ENCODE measurements at places on chromosomes 4 and X.

- DNase-seq: no peak
Measured at GRCh38 chr4:33272722-33273121, 2552.6 kb downstream of the PCDH7 start.

DNA sequence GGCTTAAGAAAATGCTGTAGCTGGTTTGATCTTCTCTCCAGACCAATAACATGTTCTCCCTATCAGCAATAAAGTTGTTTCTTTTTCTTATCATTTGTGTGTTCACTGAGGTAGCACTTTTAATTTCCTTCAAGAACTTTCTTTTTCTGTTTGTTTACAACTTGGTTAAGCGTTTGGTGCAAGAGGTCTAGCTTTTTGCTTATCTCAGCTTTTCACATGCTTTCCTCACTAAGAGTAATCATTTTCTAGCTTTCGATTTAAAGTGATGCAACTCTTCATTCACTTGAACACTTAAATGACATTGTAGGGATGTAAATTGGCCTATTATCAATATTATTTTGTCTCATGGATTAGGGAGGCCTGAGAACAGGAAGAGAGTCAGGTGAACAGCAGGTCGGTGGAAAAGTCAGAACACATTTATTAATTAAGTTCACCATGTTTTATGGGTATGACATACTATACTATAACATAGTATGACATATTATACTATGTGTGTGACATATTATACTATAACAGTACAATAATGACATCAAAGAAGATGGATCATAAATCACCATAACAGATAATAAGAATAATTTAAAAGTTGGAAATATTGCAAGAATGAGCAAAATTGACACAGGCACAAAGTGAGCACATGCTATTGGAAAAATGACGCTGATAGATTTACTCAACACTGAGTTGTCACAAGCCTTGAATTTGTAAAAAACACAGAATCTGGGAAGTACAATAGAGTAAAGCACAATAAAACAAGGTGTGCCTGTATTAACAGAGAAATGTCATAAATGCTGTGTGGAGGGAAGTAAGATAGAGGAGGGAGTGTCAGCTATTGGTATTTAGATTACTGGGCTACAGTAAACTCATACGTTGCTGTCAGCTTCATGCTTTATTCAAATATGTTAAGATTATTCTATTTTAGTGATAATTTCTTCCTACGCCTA is 218.6 kb upstream of the SLC7A11 start:
- no peak for DNase-seq

DNA sequence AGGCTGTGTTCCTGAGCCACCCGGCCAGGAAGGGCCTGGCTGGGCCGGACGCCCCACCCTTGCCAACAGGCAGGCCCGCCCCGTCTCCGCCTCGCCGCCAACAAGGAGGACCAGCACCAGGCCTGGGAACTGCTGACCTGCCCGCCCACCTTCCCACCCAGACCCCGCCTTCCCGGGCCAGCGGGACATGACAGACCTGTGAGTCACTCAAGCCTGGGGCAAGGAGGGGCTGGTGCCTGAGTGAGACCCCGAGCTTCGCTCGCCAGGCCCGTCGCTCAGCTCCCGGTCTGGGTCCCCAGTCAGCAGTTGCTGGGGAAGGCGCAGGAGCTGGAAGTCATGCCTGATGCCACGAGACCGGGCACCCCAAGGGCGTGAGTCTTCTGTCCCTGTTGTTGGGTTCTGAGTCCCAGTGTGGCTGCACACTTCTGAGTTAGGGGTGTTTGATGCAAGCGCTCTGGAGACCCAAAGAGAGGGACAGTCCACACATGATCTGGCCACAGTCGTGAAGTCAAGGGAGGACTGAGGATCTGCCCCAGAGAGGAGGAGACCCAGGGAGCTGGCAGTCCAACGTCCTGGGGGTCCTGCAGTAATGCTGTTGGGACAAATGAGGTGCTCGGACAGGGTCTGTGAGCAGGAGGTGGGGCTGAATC is at the start of gene DNASE1L1:
TSS of gene DNASE1L1 (minus strand) at position 33 of the 650 bp plus-strand sequence. CDS start 3,686 bp downstream, outside the sequence.
- no peak for DNase-seq

DNA sequence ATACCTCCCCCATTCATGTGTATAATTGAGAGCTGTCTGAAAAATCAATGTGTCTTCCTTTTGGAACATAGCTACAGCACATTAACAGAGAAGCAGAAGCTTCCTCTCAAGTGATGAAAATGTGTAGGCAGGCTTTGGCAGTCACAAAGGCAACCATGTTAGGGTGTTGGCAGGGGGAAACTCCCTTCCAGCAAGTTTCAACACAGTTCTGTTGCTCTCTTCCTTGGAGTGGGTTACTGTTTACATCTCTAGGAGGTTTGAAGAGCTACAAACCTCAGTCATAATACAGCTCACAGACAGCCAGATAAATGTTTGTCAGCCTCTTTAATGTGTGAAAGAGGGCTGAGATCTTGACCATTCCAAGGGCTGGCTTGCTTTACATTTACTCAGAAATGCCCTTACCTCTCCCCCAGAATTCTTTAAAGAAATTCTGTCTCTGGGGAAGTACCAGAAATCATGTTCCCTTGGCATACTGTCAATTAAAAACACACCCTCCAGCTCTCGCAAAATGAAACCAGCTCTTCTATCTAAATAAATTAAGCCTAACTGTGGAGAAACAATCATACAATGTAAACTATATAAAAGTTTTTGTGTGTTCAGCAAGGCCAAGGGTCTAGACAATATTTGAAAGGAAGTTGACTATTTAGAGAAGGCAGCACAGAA is 18.9 kb downstream of the ZBTB33 start:
- DNase-seq: no peak

DNA sequence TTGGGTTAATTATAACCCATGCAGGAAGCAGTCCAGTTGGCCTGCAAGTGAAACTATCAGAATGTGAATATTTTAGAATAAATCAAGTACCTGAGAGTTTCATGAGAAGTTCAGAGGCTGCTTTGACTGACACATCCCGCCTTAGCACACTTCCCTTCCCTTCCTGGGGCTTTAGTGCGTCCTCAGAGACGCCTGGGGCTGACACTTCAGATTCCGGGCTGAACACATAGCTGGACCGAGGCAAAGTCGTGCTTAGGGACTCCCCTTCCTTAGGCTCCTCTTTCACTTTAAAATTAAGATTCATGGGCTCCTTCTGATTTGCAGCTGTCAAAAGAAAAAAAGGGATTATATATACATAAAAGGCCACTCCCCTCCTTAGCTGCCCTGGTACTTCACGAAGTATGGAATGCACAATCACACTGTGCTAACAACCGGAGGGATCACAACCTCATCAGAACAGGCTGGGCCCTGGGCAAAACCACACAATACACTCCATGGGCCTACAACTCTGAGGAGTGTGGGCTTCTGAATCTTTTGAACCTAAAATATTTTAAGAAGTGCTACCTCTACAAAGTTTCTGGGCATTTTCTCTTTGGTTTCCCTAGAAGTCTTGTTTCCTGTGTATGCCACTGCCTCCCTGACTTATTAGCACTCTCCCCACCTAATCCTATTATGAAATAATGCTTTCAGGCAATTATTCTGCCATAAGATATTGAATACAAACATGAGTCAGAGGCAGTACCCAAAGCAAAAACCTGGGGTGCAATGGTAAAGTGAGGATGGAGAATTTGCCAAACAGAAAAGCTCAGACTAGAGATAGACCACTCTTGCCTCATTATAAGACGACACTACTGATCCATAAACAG is 68.2 kb downstream of the ZNF827 start:
- DNase-seq: no peak

DNA sequence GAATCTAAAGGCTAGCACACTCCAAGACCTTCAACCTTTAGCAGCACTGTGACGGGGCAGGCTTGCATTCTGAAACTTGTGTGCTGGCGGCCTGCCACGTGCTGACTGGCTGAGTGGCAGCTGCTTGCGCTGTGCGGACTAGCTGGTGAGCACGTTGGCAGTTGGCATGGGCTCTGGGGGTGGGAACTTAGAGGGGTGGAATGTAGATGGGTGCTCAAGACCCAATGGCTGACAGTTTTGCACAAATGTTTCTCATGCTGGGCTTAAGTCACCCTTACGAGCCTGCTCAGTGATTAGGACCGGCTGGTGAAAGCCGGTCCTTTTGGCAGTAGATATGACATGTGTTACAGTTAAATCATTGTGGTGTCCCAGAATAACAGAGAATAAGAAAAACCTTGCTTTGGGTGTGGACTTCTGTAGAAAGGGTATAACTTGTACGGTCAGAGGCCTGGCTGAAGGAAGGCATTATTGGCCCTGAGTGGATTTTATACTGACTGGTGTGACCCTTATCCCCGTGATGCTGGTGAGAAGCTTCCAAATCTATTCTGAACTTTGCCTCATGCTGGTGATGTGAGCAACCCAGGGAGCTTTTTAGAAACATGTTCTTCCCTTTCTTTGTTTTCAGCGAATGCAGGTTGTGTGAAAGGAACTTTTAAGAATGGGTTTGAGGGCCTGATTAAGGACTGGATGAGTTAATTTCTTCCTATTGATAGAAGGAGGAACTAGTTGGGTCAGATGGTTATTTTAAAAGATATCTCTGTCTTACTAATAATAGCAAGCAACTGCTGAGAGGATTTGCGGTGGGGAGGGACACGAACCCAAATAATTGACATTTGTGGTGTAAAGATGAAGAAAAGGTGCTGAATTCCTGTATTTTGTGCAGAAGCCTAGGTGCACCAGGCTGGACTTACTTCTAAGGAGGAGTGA is 107.4 kb upstream of the SLC4A4 start:
- peak; percentile 71 for DNase-seq

GRCh38 chrX:24002792-24003191 is 24.2 kb downstream of the KLHL15 start:
- DNase-seq: no peak

DNA sequence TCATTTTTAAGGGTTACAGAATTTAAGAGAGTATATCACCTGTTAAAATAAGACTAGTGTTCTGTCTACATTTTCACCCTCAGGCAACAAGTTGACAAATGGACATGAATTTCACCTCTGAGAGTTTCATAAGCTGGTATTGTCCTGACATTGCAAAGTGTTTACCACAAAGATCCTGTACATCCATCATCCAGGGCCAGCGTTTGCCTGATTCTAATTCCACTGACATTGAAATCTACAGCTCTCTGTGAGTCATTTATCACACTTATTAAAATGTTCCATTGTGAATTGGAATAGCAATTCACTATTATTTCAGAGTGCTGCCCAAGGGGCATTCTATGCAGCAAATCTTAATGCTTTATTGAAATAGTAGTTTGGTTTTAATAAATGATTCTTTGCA is 1499.4 kb upstream of the PCDH7 start:
- no peak for DNase-seq

DNA sequence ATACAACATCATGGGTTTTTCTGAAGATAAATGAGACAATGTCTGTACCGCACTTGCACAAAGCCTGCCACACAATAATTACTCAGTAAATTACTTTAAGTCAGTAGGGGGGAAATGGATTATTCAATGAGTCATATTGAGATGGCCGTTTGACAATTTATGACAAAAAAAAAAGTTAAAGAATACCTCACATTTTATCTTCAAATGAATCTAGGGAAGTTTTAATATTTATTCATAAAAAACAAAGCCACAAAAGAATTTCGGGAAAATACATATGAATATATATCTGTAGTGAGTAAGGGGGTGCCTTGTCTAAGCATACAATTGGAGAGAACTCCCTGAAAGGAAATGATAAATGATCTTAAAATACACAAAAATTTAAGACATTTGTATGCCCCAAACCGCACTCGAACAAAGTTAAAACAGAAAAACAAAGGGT is 197.0 kb upstream of the SLC7A11 start:
- no peak for DNase-seq

- DNase-seq: no peak
Measured at GRCh38 chr4:67575232-67576058, 16.9 kb downstream of the STAP1 start.

- DNase-seq: no peak
Measured at GRCh38 chr4:56466910-56467283, 520 bp upstream of the SRP72 start.

- no peak for DNase-seq
Measured at GRCh38 chr4:99986792-99987191, 36.7 kb upstream of the H2AZ1 start.

- DNase-seq: peak; percentile 2
Measured at GRCh38 chrX:7435822-7436221, 287.9 kb upstream of the PUDP start.

DNA sequence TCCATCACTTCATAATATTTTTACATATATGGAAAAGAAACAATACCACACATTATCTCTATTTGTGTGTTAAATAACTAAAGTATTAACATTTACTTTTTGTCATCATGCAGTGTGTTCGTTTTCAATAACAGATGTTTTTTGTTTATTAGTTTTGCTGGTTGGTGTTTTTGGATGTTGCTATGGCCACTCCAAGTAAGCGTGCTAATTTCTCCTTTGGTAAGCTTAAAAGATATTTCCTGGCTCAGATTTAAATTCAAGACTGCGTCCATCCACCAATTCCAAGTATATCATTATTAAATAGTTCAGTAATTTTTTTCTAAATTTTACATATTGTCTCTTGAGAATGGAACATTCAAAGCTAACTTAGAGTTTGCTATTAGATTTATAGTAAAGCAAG is 235.4 kb upstream of the IL1RAPL1 start:
- no peak for DNase-seq

DNA sequence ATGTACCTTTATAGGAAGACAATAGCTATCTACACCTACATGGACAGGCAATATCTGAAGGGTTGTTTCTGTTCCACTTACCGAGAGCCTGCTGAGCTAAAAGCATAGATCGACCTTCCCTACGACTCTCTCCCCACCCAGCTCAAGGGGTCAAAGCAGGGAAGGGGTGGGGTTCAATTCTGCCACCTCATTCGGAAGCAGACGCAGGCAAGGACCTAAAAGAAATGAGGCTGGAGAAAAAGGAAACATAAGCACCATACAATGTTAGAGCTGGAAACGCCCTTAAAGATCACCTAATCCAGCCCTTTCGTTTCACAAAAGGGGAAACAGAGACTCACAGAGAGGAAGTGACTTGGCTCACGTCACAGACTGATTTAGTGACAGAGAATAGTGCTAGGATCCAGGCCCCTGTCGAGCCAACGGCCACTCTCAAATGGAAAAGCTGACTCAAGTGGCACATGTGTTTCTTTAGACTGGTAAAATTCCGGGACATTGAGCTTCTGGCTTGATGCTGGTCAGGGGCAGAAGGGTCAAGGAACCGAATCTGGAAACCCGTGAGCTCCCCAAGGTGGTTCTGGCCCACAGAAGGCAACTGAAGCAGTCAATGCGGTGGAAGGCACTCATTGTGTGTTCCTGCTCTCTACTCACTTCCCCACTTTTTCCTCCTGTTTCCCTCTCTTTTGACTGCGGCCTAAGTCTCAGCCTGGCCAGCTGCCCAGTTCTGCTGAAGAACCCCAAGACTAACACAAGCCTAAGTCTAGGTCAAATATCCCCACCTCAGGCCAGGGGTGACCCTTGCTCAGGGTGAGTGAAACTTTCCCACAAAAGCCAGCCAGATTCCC is 7.5 kb downstream of the SEPTIN6 start:
- no peak for DNase-seq
